ENCODE measurements at places on chromosomes 12 and 14.

GRCh38 chr14:94823556-94824341 lies 53.8 kb upstream of the GSC start:
- no peak for DNase-seq

DNA sequence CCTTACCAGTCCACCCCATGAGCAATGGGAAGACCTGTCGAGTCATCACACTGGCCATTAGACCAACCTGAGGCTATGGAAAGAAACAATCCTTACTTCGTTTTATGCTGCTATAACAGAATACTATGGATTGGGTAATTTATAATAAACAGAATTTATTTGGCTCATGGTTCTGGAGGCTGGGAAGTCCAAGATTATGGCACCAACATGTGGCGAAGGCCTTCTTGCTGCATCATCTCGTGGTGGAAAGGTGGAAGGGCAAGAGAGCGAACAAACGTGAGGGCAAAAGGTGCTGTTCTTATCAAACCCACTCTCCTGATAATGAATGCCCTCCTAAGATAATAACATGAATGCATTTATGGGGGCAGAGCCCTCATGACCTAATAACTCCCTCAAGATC lies 9.6 kb upstream of the SPTB start:
- no peak for DNase-seq

- no peak for DNase-seq
Observed at GRCh38 chr12:53803194-53803593, 51.4 kb upstream of the CISTR start.

DNA sequence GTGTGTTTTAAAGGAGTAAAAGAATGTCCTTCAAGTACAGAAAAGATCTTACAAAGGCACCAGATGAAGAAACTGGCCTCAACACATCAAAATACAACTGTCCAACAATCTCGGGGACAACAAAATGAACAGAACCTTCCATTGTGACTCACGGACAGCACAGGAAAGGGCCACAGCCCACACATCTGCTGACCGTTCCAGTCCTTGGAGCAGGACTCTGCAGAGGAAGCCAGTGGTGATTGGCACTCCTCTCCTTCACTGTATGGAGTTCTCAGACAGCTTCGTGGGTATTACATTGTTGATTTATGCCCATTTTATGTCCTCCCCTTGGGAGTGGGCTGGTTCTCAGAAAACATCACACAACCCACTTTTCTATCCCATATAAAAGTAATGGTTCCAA lies 32.5 kb upstream of the TC2N start:
- no peak for DNase-seq

DNA sequence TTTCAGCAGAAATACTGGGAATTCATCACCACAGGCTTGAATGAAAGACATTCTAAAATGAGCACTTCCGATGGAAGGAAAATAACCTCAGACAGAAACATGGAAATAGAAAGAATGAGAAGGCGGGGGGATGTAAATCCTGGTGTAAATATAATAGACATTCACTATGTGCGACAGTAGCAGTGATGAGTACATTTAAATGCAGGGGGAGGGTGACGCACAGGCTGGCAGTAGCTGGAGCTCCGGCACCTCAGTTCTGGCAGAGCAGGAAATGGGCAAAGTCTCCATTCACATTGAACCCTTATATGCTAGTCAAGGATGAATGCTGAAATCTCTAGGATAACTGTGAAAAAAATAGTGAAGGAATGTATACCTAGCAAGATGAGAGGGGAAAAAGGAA lies 172.7 kb upstream of the C14orf180 start:
- no peak for DNase-seq

GRCh38 chr12:64192644-64193444 lies 29.3 kb downstream of the KICS2 start:
- no peak for DNase-seq

GRCh38 chr12:124822218-124822617 lies 41.4 kb downstream of the SCARB1 start:
- no peak for DNase-seq

DNA sequence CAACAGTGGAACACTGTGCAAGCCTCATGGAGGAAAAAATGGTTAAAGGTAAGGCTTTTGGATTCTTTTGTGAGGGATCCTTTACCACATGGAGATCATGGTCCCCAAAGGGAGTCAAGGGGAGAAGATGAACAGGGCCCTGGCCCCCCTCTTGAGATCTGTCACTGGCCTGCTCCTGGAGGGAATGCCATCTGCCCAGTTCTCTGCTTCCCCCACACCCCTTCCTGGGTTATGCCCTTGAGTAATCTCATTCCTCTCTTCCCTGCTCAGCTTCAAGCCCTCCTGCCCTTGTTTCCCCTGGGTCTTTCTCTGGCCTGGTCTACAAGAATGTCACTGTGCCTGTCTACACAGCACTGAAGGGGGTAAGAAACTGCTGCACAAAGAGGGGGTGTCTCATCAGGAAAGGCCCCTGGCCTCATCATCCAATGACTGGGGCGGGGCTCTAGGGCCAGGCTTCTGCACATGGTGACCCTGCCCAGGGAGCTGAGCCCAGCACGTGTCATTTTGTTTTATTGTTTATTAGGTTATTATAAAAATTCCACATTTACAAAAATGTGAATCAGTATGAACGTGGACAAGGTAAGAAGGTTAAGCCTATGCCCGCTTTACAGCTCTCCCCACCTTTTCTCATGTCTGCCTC lies 30.3 kb downstream of the PIGH start:
- no peak for DNase-seq

- DNase-seq, result no peak
Observed at GRCh38 chr12:88011755-88012154, 17.4 kb downstream of the C12orf50 start.

DNA sequence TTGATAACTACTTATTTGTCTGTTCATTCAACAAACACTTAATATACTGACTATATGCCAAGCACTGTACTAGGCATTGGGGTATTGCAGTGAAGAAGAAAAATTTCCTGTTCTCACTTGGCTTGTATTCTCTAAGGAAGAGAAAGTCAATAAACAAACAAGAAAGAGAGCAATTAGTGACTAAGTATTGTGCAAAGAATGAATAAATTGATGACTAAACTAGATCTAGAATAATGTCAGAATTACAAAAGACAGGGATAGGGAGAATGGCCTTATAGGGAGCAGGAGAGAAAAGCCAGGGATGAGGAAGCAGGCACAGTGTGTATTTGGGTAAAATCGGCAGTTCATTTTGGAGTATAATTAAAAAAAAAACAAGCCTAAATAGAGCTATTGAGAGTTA lies 4.2 kb upstream of the LIN7A start:
- no peak for DNase-seq

GRCh38 chr12:29201296-29201695 lies 52.2 kb downstream of the FAR2 start:
- DNase-seq, result no peak

DNA sequence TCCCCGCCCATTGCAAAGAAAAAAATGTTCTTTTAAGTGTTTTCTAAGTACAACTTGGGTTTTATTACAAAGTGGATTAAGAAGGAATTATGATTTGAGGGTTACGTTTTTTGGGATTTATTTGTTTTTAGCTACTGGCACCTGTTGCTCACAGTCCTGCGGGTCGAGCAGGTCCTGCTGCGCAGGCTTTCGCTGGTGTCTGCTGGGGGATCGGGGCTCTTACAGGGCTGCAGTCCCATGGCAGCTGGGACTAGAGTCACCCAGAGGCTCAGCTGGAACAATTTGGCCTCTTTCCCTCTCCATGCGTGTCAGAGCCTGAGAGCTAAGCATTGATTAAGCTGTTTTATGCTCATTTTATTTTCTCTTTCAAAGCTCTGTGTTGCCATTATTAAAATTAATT lies 55.6 kb upstream of the DYNC1H1 start:
- DNase-seq, result no peak

- no peak for DNase-seq
Observed at GRCh38 chr12:45304514-45305178, 88.8 kb downstream of the ANO6 start.

- DNase-seq, result no peak
Observed at GRCh38 chr14:76272774-76273173, 103.2 kb upstream of the ESRRB start.

- no peak for DNase-seq
Observed at GRCh38 chr12:3303410-3304136, 187.4 kb upstream of the PRMT8 start.

DNA sequence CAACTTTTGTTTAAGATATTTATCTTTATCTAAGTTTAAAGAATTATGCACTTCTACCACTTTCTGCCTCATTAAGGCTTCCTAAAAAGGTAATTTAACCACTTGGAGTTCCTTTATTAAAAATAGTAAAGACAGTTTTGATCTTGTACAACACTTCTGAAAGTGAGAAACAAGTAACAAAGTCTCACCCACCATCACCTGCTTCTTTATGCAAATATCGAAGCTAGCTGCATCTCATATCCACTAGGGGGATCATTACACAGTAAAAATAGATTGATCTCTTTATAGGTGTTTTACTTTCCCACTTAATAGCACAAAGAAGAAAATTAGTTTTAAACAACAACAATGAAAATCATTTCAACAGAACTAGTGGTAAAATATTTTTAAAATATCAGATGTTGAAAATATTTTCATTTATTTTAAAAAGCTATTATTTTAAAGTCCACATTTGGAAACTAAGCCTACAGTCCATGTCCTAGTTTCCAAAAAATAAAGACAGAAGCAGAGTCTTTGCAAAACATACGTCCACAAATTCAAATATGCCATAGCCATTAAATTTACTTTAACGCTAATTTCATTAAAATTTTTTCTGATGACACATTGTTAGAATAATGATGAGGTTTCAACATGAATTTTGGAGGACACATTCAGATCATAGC lies 160.0 kb upstream of the SOX5 start:
- DNase-seq, result no peak

GRCh38 chr12:113837528-113838296 lies 128.4 kb downstream of the RBM19 start:
- DNase-seq, result no peak

DNA sequence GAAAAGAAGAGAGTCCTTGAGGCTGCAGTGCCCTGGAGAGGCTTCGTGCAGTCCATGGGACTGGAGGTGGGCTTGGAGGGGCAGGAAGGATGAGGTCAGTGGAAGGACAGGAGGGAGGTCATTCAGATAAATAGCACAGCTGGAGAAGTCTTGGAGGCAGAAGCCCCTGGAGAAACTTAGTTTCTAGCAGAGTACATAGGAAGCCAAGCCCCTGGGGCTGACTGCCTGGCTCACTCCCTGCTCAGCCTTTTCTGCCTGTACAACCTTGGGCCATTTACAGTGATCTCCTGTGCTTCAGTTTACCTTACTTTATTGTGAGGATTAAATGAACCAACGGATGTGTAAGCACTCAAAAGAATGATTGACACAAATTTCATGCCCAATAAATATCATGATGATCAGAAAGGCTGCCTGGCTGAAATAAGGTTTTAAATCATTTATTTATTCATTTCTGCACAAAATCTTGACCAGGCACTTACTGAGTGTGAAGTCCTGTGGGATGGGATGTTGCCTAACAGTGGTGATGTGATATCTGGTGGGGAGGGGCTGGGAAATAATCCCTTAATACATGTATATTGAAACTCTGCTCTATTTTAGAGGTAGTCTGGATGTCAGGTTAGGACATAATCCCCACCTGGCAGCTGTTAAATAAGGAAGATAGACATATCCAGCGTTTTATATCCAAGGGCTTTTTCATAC lies 54.3 kb downstream of the PLEKHG7 start:
- no peak for DNase-seq

DNA sequence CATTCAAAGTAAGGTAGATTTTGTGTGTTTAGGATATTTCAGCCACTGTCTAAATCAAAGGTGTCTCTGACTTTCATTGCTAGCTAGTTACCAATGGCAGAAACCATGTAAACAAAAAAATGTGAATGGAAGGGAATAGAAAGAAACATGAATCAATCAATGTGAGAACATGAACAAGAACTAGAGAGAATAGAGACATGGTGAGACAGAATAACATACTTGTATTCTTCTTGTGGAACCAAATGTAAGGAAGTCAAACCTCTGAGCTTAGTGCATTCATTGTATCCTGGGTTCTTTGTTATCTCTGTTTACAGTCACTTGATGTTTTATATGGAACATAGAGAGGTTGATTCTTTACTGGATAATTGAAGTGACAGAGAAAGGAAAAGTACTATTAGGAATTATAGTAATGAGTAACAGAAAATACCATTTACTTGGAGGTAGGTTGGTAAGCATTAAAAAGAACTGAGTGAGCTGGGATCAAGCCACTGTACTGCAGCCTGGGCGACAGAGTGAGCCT lies 2.6 kb upstream of the WNK1 start:
- no peak for DNase-seq

DNA sequence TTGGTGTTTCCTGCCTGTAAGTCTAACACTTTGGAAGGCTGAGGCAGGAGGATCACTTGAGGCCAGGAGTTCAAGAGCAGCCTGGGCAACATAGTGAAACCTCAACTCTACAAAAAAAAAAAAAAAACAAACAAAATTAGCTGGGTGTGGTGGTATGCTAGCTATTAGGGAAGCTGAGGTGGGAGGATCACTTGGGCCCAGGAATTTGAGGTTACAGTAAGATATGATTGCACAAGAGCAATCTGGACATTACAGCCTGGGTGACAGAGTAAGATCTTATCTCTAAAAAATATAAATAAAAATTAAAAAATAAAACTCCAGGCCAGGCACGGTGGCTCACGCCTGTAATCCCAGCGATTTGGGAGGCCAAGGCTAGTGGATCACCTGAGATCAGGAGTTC lies 39.8 kb upstream of the CMKLR1 start:
- no peak for DNase-seq

DNA sequence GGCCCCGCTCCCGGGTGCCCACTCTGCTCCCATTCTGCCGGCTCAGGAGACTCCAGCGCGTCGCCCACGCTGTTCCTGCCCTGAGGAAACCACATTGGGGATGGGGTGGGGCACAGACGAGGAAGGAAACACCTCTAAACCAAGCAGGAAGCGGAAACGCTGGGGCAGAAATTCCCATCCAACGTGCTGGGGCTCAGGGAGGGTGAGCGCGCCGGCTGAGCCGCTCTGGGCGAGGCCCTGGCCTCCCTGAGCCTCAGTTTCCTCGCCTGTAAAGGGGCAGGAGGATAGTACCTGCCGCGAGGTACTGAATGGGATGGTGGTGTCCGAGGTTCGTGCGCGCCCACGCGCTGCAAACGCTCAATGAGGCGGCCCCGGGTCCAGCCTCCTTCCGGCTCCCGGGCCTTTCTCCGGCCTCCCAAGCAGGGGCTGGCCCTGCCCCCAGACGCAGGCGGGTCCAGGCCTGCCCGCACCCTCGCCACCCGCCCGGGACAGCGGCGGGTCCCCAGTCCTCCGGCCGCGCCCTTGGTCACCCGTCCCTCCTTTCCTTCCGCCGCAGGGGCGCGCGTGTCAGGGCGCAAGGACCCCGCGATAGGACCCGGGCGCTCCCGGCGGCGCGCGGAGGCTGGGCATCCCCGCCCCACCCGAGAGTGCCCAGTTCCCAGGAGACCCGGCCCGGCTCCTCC lies 673 bp downstream of the BEGAIN start:
- no peak for DNase-seq

GRCh38 chr14:100074431-100075100 lies 9.3 kb downstream of the EVL start:
- DNase-seq, result no peak

DNA sequence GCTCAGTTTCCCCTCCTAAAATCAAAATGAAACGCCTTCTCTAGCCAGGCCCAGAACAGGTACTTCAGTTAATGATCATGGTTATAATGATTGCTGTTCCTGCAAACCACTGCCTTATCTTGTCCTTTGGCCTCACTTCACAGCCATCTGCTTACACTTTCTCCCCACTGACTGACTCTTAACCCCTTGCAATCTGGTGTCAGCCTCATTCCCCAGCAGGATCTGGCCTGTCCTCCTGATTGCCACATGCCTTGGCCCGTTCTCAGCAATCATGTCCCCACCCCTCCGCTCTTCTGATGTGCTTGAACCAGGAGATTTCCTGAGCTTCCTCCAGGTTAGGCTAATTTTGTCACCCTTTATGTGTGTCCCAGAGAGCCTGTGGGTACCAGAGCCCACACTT lies 64.5 kb downstream of the KCNA1 start:
- no peak for DNase-seq

Measured in effector CD4-positive, alpha-beta T cell (primary cell).